ENCODE measurements at places on chromosomes 4 and X.

DNA sequence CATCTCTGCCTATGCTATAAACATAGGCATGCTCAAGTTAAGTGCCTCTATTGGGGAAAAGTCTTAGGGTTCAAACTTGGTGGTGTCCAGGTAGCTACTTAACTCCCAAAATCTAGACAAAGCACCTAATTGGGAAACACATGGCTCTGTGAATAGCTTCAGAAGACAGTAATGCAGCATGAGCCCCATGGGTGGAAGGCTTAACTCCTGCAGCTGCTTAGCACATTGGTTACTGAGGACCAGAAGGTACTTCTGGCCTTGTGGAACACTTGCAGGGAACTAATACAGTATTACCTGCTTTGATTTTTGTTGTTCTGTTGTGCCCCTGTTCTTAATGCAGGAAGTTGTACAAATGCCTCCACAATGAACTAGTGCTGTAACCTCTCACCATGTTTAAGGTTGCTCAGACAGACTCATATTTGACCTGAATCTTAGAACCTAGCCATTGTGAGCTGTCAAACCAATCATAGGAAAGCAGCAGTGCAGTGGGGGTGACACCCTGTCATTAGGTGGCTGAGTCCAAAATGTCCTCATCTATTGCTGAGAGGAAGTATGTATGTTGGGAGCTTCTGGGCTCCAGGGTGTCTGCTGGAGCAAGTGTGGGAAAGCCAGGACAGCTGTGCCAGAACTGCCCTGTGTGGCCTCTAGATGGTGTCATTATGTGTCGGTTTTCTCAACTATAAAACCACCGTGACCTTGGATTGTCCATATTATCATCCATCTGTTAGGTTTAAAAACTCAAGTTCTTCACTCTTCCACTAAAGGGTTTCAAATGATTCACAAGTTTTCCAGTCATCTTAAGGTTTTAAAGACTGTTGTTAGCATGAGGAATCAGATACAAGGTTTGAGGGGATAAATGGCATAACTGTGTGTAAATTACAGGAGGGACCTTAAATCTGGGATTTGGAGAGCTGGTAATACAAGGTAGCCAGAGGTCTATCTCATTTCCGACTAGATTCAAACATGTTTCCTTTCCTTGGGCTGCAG lies 69.9 kb upstream of the WDR1 start:
- DNase-seq: no peak

DNA sequence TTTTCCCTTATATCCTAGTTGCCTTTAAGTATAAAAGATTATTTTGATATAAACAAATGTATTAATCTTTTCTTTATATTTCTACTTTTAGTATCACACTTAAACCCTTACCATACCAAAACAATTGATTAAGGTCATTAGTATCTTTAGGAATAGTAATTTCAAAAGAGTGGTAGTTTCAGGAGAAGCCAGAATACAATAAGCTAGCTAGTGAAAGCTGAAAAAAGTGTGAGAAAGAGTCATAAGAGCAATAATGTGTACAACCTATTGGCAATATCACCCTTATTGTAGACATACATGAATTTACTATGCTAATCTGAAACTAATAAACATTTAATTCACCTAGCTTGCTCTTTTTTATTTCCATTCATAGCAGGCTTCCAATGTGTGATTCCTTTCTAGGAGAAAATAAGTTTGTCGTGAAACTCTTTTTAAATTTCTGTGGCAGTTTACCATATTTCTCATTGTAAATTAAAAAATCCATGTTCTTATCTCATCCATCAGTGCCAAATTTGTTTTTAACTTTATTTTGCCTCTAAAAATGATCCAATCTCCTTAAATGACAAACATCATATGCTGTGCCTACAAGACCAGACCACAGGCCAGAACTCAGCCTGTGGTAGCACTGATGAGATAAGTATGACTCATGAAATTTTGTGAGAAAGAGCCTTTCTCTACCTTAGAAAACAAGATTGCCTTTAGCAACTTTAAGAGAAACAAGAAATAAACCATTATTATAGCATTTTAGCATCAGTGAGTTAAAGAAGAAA lies 8.1 kb downstream of the NEK1 start:
- no peak for DNase-seq

- DNase-seq: no peak
These were observed 46.3 kb downstream of the RASSF6 start for GRCh38 chr4:73573794-73574528.

GRCh38 chr4:172547724-172548123 lies 620.9 kb upstream of the GALNT7 start:
- no peak for DNase-seq

DNA sequence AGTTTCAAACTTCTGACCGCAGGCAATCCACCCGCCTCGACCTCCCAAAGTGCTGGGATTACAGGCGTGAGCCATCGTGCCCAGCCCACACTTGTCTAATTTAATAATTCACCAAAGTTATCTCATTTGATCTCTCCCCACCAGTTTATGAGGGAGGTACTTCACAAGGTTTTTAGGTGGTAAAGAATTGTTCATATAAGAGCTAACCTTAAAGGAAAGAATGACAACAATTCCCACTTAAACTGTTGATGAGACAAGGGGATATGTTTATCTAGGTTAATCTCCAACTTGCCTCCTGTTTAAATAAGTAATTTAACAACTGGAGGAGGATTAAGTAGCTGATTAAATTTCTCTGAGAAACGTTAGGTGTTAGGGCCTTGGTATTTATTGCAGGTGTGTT lies 117.6 kb upstream of the CBLL2 start:
- DNase-seq: no peak

DNA sequence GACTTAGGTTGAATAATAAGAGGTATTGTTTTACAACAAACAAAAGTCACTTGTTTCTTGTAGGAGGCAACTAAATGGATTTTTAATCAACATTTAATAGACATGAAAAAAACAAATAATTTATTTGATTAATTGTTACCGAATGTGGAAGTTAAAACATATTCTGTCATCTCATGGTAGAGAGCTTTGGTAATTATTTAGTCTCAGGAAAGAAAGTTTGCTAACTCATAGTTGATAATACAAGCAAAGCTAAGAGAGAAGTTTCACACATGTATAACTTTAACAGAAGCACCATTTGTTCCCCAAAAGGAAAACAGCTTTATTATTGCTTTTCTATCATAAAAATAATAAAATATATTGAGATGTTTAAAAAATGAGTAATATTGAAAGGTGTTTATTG lies 44.9 kb downstream of the GUCY1A1 start:
- DNase-seq: no peak

GRCh38 chr4:2689825-2690700 lies 66.1 kb downstream of the TNIP2 start:
- DNase-seq: no peak

- no peak for DNase-seq
These were observed 230.7 kb upstream of the KCNIP4 start for GRCh38 chr4:22179124-22179874.

GRCh38 chr4:12615822-12616221 lies 868.3 kb downstream of the RAB28 start:
- DNase-seq: no peak

DNA sequence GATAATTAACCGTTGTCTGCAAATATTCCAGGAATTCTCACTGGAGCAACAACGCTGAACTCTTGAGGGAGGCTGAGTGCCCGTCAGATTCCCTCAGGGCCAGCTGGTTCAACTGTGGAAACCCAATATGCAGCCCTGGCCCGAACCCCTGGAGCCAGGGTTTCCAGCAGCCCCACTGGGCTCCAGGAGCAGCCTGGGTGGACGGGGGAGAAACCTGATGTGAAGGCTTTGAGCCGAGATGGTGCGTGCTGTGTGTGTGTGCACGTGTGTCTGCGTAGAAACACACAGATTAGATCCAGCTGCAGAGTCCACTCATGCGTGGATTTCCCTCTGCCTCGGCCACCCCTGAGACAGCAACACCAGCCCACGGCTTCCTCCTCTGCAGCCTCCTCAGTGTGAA lies 19.4 kb upstream of the SLC25A6 start:
- no peak for DNase-seq

GRCh38 chr4:80093563-80093962 lies 20.5 kb upstream of the ANTXR2 start:
- no peak for DNase-seq

DNA sequence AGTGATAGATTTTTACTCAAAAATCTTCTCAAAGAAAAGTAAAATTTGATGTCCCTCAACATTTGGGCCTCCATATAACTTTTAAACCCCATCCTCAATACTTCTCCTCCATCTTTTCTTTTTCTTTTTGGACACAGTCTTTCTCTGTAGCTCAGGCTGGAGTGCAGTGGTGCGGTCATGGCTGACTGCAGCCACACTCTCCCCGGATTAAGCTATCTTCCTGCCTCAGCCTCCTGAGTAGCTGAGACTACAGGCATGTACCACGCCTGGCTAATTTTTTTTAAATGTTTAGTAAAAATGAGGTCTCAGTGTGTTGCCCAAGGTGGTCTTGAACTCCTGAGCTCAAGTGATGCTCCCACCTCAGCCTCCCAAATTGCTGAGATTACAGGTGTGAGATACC lies 33.1 kb downstream of the KDM6A start:
- no peak for DNase-seq

DNA sequence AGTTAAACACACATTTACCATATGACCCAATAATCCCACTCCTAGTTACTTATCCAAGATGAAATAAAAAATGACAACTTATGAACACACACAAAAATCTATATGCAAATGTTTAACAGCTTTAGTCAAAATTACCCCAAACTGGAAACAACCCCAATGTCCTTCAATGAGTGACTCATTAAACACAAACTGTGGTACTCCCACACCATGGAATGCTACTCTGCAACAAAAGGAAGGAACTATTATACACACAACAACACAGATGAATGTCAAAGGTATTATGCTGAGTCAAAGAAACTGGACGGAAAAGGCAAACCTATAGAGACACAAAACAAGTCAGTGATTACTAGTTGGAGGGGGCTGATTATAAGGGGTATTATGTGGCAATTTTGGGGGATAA lies 40.5 kb downstream of the MED14 start:
- no peak for DNase-seq

GRCh38 chr4:79413886-79414285 lies 5.9 kb upstream of the GK2 start:
- no peak for DNase-seq

- no peak for DNase-seq
These were observed 27.6 kb downstream of the CTBP1 start for GRCh38 chr4:1221155-1221870.

GRCh38 chr4:96173756-96174155 lies 333.9 kb downstream of the PDHA2 start:
- DNase-seq: no peak

GRCh38 chrX:42577936-42578470 lies 200.0 kb downstream of the PPP1R2C start:
- DNase-seq: no peak

DNA sequence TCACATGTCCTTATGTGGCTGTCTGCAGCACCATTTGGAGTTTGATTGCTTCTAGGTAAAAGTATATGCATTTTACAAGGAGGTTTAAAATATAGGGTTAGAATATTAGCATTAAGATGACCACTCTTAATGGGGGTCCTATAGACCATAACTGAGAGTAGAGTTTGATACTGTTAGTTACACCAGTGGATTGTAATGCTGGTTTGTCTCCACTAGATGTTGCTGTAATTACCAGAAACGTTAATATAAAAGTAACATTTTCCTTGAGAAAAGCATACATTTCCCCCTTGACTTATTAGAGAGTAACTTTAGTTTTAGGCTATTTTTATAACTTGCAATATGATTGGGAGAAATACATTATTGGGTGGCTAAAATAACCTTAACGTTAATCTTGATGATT lies 93.0 kb downstream of the ZXDA start:
- DNase-seq: no peak

- DNase-seq: no peak
These were observed 64.8 kb downstream of the NDST3 start for GRCh38 chr4:118099106-118099505.

All from CD8-positive, alpha-beta memory T cell (primary cell).